ENCODE measurements at places on chromosomes 16 and 17. TPM values are rescaled to one million over a fixed set of nuclear protein-coding genes. Genes with fewer than 3 reads are reported as not detected.
A peak's percentile ranks its signal among the peaks of the same experiment; 100 is the strongest.

DNA sequence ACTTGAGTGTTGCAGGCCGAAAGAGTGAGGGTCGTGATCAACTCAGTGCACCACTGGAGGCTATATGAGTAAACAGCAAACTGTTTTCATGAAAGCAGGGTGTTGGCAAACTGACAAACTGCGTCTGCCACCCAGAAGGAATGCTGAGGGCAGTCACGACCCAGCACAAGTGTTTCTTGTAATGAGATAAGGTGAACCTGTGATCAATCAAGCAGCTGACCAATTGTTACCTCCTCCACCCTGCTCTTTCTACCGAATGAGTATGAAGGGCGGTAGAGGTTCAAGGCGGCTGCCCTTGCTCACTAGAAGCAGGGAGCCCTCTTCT is 5.5 kb upstream of the SRL start:
- no peak overlapping the region for H3K27ac ChIP-seq
- no peaks in the 10 kb centered on the region for H3K36me3 ChIP-seq

DNA sequence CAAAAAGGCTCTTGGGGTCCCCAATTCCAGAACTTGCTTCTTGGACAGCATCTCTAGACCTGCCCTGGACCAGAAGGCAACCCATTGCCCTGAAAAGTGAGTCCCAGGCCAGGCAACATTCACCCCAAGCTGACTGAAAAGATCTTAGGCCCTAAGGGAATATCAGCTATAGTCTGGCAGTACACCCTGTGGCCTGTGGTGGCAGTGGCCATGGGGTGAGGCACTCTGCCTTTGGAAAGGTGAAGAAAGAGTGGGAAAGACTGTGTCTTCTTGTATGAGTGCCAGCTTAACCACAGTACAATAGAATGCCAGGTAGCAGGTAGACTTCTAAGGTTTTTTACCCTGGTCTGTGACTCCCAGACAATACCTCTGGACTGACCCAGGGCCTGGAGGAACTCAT is 564.5 kb downstream of the CDH8 start:
- DNase-seq: no peak
- no peak overlapping the region for H3K4me3 ChIP-seq
- no peak overlapping the region for H3K27ac ChIP-seq
- H3K36me3 ChIP-seq: no peaks in the 10 kb centered on the region
- H3K4me1 ChIP-seq: no peaks in the 10 kb centered on the region

- H3K27ac ChIP-seq: no peak overlapping the region
- H3K4me1 ChIP-seq: no peaks in the 10 kb centered on the region
Measured at GRCh38 chr17:80045703-80046102, 9.3 kb downstream of the CCDC40 start.

The ACSM2A gene
- total RNA-seq: 0.17 TPM

The ACSM2B gene
- not detected for total RNA-seq

- DNase-seq: peak; percentile 95
- no peak overlapping the region for H3K4me3 ChIP-seq
- H3K4me1 ChIP-seq: no peaks in the 10 kb centered on the region
- no peaks in the 10 kb centered on the region for H3K36me3 ChIP-seq
Measured at GRCh38 chr17:48791128-48792032, 25.6 kb downstream of the TTLL6 start.

The HES7 gene
- not detected for total RNA-seq

The SDK2 gene
- total RNA-seq: 16.5 TPM

The ATF7IP2 gene
- 94.3 TPM for total RNA-seq

GRCh38 chr17:75516255-75516618 is at the start of gene TSEN54:
TSS of gene TSEN54 (plus strand) at chr17:75516528. CDS start at chr17:75516561, 33 bp downstream.
- H3K36me3 ChIP-seq: no peaks in the 10 kb centered on the region
- H3K27ac ChIP-seq: peak within 1 kb of the TSS; percentile 79
- peaks cover 7% of the 10 kb centered on the region for H3K4me1 ChIP-seq
- peak; percentile 93 for DNase-seq
- H3K27me3 ChIP-seq: no peaks in the 10 kb centered on the region
- peak within 1 kb of the TSS; percentile 82 for H3K4me3 ChIP-seq

The NPIPB6 gene
- total RNA-seq: 3.1 TPM

The GCGR gene
- total RNA-seq: not detected

DNA sequence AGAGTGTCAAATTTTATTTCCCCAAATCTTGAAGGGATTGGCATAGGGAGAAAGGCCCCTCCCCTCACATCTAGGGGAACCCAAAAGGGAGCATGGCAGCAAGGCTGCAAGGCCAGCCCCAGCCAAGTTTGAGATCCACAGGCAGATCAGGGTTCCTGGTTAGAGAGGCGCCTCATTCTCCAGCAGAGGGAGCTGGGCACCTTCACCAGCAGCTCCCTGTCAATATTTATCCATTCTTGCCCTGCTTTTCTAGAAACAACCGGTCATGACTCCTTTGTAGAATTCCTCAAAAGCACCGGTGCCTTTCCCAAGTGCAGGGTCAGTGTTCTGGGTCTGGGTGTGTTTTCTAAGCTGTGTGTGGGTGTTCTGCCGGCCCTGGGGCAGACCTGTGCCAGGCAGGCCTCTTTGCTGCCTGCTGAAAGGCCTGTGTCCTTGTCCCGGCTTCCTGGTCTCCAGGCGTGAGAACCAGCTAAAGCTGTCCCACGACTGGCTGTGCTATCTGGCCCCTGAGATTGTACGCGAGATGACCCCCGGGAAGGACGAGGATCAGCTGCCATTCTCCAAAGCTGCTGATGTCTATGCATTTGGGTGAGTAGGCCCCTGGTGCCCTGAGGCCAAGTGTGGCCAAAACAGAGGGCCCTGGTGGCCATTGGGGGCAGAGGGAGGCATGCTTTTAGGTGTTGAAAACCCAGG is 21.2 kb upstream of the LGALS9 start:
- DNase-seq: peak; percentile 50
- H3K27ac ChIP-seq: no peak overlapping the region
- H3K4me3 ChIP-seq: no peak overlapping the region
- H3K27me3 ChIP-seq: no peaks in the 10 kb centered on the region

- peak; percentile 14 for DNase-seq
- H3K36me3 ChIP-seq: no peaks in the 10 kb centered on the region
- H3K4me1 ChIP-seq: no peaks in the 10 kb centered on the region
- no peak overlapping the region for H3K4me3 ChIP-seq
Measured at GRCh38 chr17:19470530-19471261, 59.7 kb downstream of the RNF112 start.

- no peaks in the 10 kb centered on the region for H3K4me1 ChIP-seq
- DNase-seq: no peak
- H3K27me3 ChIP-seq: no peaks in the 10 kb centered on the region
- H3K36me3 ChIP-seq: no peaks in the 10 kb centered on the region
Measured at GRCh38 chr16:72673118-72673517, 374.8 kb downstream of the ZFHX3 start.

The OR1F1 gene
- total RNA-seq: not detected

DNA sequence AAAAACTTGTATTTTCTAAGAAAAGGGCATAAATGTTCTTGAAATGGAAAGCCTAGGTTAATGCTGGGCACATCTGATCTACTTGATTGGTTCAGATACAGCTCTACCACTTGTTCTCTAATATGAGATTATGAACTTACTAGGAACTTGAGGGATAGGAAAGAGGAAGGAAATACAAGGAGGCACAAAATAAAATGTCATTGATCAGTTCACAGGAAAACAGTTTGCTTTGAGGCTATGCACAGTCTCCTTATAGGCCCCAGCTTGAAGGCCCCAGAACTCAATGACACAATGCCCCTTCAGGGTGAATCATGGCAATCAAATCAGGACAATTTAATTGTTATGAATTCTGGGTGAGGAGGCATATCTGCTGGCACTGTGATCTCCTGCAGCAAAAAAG is 27.1 kb downstream of the NXPH3 start:
- DNase-seq: no peak
- no peak overlapping the region for H3K4me3 ChIP-seq
- H3K36me3 ChIP-seq: no peaks in the 10 kb centered on the region
- H3K27me3 ChIP-seq: no peaks in the 10 kb centered on the region

- no peak overlapping the region for H3K27ac ChIP-seq
- H3K36me3 ChIP-seq: no peaks in the 10 kb centered on the region
- H3K4me3 ChIP-seq: no peak overlapping the region
- no peaks in the 10 kb centered on the region for H3K27me3 ChIP-seq
- no peaks in the 10 kb centered on the region for H3K4me1 ChIP-seq
Measured at GRCh38 chr16:11164482-11165270, 91.3 kb downstream of the SOCS1 start.

GRCh38 chr17:28665994-28666393 is 4.0 kb downstream of the SUPT6H start:
- H3K27me3 ChIP-seq: no peaks in the 10 kb centered on the region
- DNase-seq: no peak
- H3K27ac ChIP-seq: no peak overlapping the region
- H3K4me1 ChIP-seq: peaks cover 8% of the 10 kb centered on the region
- H3K4me3 ChIP-seq: no peak overlapping the region

GRCh38 chr16:80347900-80348299 is 192.9 kb upstream of the DYNLRB2 start:
- H3K27me3 ChIP-seq: no peaks in the 10 kb centered on the region
- H3K36me3 ChIP-seq: no peaks in the 10 kb centered on the region
- peak; percentile 31 for DNase-seq
- no peak overlapping the region for H3K4me3 ChIP-seq

DNA sequence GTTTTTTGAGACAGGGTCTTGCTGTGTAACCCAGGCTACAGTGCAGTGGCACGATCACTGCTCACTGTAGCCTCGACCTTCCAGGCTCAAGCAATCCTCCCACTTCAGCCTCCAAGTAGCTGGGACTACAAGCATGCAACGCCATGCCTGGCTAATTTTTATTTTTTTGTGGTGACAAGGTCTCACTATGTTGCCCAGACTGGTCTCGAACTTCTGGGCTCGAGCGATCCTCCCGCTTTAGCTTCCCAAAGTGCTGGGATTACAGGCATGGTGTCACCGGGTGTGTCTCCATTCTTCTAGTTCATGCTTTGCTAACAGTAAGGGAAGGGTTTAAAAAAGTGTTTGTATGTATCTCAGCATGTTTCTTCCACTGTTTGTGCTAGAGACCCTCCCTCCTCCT is 101.8 kb downstream of the HIC1 start:
- H3K4me1 ChIP-seq: no peaks in the 10 kb centered on the region
- no peak overlapping the region for H3K27ac ChIP-seq
- DNase-seq: no peak
- H3K27me3 ChIP-seq: no peaks in the 10 kb centered on the region

GRCh38 chr17:79473876-79474440 is 136.9 kb downstream of the RBFOX3 start:
- no peak for DNase-seq
- H3K36me3 ChIP-seq: no peaks in the 10 kb centered on the region
- H3K27ac ChIP-seq: no peak overlapping the region
- peaks cover 2% of the 10 kb centered on the region for H3K27me3 ChIP-seq
- H3K4me1 ChIP-seq: no peaks in the 10 kb centered on the region

DNA sequence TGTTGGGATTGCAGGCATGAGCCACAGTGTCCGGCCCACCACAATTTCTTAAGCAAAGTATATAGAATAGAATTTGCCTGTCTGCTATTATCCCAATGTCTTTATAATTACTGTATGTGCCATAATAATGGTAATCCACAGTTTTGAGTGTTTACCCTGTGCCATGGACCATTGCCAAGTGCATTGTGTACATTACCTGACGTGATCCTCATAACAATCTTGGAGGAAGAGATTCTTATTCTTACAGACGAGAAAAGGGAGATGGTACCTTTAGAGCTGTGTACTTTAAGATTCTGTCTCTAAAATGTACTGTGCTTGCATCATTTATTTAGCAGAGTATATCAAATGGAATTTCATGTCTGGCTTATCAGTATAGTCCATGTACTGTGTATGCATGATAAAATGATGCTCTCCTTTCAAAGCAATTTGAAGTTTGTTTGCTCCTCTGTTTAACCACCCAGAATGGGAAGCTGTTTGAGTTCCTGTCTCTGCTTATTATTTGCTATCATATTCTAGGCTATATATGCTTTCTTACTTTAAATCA is 13.8 kb upstream of the CDR2 start:
- no peak overlapping the region for H3K27ac ChIP-seq
- peaks cover 3% of the 10 kb centered on the region for H3K4me1 ChIP-seq
- no peaks in the 10 kb centered on the region for H3K27me3 ChIP-seq
- DNase-seq: no peak

The MT1X gene
- total RNA-seq: 697 TPM

The GJC1 gene
- total RNA-seq: 5.3 TPM

The MT1G gene
- total RNA-seq: 745 TPM

The AFMID gene
- total RNA-seq: 122 TPM

The ATXN2L gene
- 83.4 TPM for total RNA-seq

The KRTAP9-2 gene
- not detected for total RNA-seq

- H3K4me1 ChIP-seq: no peaks in the 10 kb centered on the region
- no peaks in the 10 kb centered on the region for H3K36me3 ChIP-seq
- H3K27ac ChIP-seq: no peak overlapping the region
- no peaks in the 10 kb centered on the region for H3K27me3 ChIP-seq
- H3K4me3 ChIP-seq: no peak overlapping the region
Measured at GRCh38 chr16:52825892-52826291, 226.8 kb downstream of the CHD9NB start.

DNA sequence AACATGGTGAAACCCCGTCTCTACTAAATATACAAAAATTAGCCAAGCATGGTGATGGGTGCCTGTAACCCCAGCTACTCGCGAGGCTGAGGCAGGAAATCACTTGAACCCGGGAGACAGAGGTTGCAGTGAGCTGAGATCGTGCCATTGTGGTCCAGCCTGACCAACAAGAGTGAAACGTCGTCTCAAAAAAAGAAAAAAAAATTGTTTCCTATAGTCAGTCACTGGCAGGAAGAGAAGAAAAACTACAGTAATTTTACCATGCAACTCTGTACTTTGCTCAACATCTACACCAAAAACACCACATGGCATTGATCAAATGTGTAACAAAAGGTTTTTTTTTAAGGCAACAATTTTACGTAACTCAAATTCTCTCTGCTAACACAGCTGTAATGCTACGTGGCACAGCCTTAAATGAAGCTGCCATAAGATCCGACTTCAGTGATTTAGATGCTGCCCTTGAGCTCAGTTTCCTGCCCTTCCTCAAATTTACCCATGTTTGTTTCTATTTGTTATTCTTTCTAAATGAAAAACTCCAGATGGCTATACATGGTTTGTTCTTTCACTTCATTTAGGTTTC is 40.2 kb downstream of the CNOT1 start:
- no peak for DNase-seq
- no peaks in the 10 kb centered on the region for H3K4me1 ChIP-seq
- no peaks in the 10 kb centered on the region for H3K27me3 ChIP-seq
- H3K4me3 ChIP-seq: no peak overlapping the region
- no peak overlapping the region for H3K27ac ChIP-seq
- H3K36me3 ChIP-seq: no peaks in the 10 kb centered on the region

The NFATC3 gene
- total RNA-seq: 84.1 TPM

GRCh38 chr16:28878083-28878926 is at the start of gene ATP2A1:
TSS of gene ATP2A1 (plus strand) at chr16:28878488. CDS start at chr16:28878672, 184 bp downstream.
- peaks cover 5% of the 10 kb centered on the region for H3K4me1 ChIP-seq
- no peaks in the 10 kb centered on the region for H3K27me3 ChIP-seq
- H3K36me3 ChIP-seq: no peaks in the 10 kb centered on the region
- peak within 1 kb of the TSS; percentile 32 for H3K4me3 ChIP-seq

The FOXN1 gene
- total RNA-seq: 0.64 TPM

The RHBDF1 gene
- 79.5 TPM for total RNA-seq

DNA sequence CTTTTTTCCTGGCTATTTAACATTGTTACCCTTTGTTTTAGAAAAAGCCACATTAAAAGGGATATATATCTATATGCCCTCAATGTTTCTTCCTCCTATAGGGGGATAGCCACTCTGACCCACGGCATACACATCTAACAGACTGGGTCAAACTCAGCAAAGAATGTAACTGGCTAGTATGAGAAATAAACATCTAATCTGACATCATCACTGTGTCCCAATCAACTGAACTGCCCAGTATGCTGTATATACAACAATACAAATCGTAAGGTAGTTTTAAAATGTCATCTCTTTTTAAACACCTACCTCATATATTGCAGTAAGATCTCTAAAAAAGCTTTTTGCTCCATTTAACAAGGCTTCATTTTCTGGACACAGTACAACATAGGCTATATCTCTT is 39.9 kb upstream of the INTS2 start:
- no peaks in the 10 kb centered on the region for H3K4me1 ChIP-seq
- H3K36me3 ChIP-seq: peaks cover 6% of the 10 kb centered on the region
- H3K27ac ChIP-seq: no peak overlapping the region
- H3K4me3 ChIP-seq: no peak overlapping the region
- DNase-seq: no peak

Measured in prostate gland (tissue), 2 donors.